ENCODE measurements at places on chromosomes 2 and 18.

DNA sequence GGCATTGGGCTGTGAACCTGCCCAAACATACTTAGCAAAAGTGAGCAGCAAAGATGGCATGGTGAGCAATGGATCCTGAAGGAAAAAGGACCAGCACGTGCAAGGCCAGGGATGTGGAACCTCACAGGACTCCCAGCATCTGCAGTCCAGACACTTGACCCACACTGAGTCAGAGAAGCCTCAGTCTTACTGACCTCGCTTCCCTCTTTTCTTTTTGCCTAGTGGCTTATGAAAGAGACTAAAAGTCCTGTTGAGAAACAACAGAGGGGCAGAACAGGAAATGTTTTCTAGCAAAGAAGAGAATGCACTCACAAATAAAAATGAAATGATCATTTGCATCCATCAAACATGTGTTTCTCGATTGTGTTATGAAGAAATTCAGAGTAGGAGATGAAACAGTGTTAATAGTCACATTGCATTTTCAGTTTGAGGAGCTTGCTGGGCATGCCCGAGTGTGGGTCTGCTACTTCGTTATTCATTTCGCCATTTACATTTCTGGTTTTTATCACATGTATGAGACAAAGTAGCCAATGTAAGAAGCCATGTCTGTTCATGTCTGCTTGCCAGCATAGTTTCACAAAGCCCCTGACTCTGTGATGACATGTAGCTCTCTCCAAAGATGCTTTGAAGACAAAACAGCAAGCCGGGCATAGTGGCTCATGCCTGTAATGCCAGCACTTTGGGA, 118.4 kb downstream of the INO80D start:
- no peak for DNase-seq

GRCh38 chr2:134451347-134451630, 197.4 kb downstream of the MGAT5 start:
- DNase-seq = no peak

- no peak for DNase-seq
Observed at GRCh38 chr2:217839073-217839749, 163.6 kb downstream of the TNS1 start.

- no peak for DNase-seq
Observed at GRCh38 chr2:126887506-126887905, 11.2 kb upstream of the TEX51 start.

DNA sequence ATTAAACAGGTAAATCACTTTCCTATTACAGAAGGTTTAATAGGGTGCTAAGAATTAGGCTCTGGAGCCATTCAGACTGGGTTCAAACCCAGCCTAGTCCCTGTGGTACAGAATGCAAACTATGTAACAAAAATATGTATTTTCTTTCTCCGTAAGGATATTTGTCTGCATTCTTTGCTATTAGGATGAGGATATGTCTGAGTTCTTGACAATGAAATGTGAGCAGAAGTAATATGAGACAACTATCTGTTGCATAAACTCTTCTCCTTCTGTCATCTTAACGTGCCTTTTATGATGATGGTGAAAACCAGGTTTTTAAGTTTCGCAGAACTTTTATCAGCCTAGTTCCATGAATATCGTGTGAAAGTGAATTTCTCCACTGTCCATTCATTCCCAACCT, 1129.1 kb upstream of the ZEB2 start:
- DNase-seq = no peak
